Gastroesophageal sphincter (tissue), 4 donors: ENCODE measurements at places on chromosomes 7 and 10. TPM values are rescaled to one million over a fixed set of nuclear protein-coding genes. Genes with fewer than 3 reads are reported as not detected.
A peak's percentile ranks its signal among the peaks of the same experiment; 100 is the strongest.

DNA sequence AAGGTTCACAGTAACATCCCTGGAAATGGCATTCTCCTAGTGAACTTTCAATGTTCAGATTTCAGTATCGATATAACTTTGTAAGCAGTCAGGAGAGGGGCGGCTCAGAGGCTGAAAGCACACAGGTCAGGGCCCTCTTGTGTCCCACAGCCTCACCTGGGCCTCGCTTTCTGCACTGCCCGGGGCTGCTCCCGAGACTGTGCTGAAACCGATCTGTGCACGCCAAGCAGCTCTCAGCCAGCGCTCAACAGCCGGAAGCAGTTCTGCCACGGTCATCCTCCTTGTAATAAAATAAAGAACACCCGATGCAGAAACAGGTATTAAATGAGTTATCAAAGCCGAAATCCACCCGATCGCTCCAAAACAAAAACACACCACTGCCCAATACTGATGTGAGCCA is 106.0 kb downstream of the DIP2C start:
- H3K4me3 ChIP-seq: no peak overlapping the region
- ATAC-seq: no peak
- H3K4me1 ChIP-seq: peaks cover 78% of the 10 kb centered on the region
- no peaks in the 10 kb centered on the region for H3K36me3 ChIP-seq
- H3K27ac ChIP-seq: no peak overlapping the region
- H3K27me3 ChIP-seq: no peaks in the 10 kb centered on the region

SPDYE16 gene
- total RNA-seq: 0.94 TPM

- H3K36me3 ChIP-seq: no peaks in the 10 kb centered on the region
- H3K27ac ChIP-seq: no peak overlapping the region
- no peak overlapping the region for H3K4me3 ChIP-seq
- no peaks in the 10 kb centered on the region for H3K27me3 ChIP-seq
Observed at GRCh38 chr10:74272288-74272687, 121.3 kb downstream of the ADK start.

MBLAC1 gene
- 8.1 TPM for total RNA-seq

GRCh38 chr7:16409777-16410176 is 11.6 kb downstream of the CRPPA start:
- H3K4me1 ChIP-seq: no peaks in the 10 kb centered on the region
- no peak overlapping the region for H3K27ac ChIP-seq
- H3K4me3 ChIP-seq: no peak overlapping the region
- ATAC-seq: no peak
- H3K36me3 ChIP-seq: no peaks in the 10 kb centered on the region
- no peaks in the 10 kb centered on the region for H3K27me3 ChIP-seq

DNA sequence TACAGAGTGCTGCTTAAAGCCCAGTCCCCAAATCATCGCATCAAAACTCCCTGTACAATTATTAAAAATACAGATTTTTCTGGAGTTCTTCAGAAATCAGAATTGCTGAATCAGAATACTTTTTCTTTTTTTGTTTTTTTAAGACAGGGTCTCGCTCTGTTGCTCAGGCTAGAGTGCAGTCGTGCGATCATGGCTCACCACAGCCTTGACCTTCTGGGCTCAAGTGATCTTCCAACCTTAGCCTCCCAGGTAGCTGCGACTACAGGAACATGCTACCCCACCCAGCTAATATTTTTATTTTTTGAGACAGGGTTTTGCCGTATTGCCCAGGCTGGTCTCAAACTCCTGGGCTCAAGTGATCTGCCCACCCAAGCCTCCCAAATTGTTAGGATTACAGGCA is 3.9 kb downstream of the BBIP1 start:
- peaks cover 5% of the 10 kb centered on the region for H3K4me1 ChIP-seq
- no peak for ATAC-seq
- no peak overlapping the region for H3K27ac ChIP-seq
- H3K27me3 ChIP-seq: no peaks in the 10 kb centered on the region

- peaks cover 27% of the 10 kb centered on the region for H3K27me3 ChIP-seq
- H3K36me3 ChIP-seq: no peaks in the 10 kb centered on the region
- peak; percentile 98 for ATAC-seq
- no peak within 1 kb of the TSS for H3K27ac ChIP-seq
- H3K4me1 ChIP-seq: peaks cover 16% of the 10 kb centered on the region
Observed at GRCh38 chr7:48035301-48035966, at the start of gene C7orf57. TSS of gene C7orf57 (plus strand) at chr7:48035543. CDS start at chr7:48036309, 766 bp downstream.

MRLN gene
- not detected for total RNA-seq

BHLHA15 gene
- not detected for total RNA-seq

- ATAC-seq: no peak
- no peaks in the 10 kb centered on the region for H3K36me3 ChIP-seq
- no peaks in the 10 kb centered on the region for H3K4me1 ChIP-seq
- no peaks in the 10 kb centered on the region for H3K27me3 ChIP-seq
Observed at GRCh38 chr7:84914598-84914997, 272.3 kb downstream of the SEMA3D start.

DNA sequence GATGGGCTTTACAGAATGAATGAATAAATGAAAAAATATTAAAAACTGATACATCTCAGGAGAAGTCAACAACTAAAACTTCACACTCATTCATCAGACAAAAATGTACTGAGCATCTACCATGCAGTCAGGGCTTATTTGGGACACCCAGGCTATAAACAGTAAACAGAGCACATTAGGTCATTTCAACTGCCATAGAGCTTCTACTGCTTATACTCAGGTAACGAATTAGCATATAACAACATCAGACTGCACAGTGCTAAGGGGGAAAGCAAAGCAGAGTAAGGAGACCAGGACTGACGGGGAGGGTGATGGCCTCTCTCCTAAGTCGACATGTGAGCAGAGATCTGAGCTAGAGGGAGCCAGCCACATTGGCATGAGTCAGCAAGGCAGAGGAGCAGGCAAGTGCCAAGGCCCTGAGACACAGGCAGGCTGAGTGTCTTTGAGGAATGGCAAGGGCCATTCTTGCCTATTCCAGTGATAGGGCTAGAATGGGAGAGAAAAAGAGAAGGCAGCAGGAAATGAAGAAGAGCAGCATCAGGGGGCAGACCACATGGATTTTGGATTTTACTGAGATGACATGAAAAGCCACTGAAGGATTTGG is 528.9 kb downstream of the PARD3 start:
- no peak overlapping the region for H3K4me3 ChIP-seq
- H3K27me3 ChIP-seq: no peaks in the 10 kb centered on the region
- H3K36me3 ChIP-seq: no peaks in the 10 kb centered on the region
- no peak for ATAC-seq

- H3K4me3 ChIP-seq: no peak overlapping the region
- H3K4me1 ChIP-seq: no peaks in the 10 kb centered on the region
- H3K36me3 ChIP-seq: no peaks in the 10 kb centered on the region
- no peak overlapping the region for H3K27ac ChIP-seq
Observed at GRCh38 chr7:103129702-103130549, 19.0 kb downstream of the NAPEPLD start.

DNA sequence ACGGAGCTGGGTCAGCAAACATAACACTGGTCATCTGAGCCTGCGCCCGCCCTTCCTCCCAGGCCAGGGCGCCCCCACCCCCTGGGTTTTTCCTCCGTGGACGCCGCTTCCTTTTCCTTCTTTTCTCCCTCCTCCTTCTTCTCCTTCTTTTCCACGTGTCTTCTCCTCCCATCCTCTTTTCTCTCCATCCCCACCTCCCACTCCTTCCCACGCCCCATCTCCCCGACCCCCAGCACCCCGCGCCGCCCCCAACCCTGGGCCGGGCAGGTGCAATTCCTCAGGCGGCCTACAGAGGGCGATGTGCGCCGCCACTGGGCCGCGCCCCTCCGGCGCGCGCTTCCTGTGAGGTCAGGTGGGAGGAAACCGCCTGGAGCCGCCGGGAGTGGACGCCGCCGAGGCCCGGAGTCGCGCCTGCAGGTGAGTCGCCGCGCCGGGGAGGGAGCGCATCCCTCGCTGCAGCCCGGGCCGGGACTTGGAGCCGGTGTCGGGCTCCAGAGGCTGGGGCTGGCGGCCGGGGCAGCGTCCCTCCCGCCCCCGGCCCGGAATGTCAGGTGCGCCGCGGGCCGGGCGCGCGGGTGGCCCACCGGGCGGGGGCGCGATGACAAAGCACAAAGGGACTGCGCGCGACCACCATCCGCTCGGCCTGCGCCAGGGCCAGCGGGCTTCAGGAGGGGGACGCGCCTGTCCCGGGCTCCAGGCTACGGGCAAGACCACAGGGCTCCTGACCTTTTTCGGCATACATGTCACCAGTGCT is at the start of gene FAM241B:
FAM241B (plus strand) TSS at position 351 of the 754 bp plus-strand sequence. CDS start 1,497 bp downstream, outside the sequence.
- ATAC-seq: peak; percentile 90
- peak within 1 kb of the TSS; percentile 66 for H3K4me3 ChIP-seq
- H3K27me3 ChIP-seq: no peaks in the 10 kb centered on the region

DNA sequence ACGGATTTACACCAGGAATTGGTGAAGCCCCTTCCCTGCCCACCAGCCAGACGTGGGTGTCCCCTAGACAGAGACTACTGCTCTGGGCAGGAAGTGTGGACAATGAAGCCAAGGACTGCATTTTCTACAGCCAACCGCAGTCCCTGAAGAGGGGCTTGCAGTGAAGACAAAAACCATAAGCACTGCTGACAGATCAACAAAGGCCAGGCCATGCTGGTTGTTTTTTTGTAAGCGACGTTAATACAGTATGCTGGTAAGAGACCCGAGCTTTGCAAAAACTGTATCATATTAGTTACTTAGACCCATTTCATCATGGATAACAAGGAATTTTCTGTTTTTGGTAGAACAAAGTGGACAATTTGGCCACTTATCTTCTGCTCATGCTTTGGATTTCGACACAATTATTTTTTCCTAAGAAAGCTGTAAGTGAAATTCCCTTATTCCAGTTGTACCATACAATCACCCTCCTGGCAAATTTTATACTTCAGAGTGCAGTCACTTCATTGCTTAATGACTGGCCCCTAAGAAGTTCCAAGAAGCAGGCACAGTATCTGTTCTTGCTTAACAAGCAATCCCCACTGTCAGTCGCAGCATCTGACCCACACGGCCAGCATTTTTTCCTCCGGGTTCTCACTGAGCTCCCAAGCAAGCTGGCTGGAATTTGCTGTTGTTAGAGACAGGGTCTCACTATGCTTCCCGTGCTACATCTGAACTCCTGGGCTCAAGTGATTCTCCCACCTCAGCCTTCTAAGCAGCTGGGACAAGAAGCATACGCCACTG is 163.5 kb downstream of the PARD3 start:
- ATAC-seq: peak; percentile 49
- no peaks in the 10 kb centered on the region for H3K27me3 ChIP-seq
- H3K4me3 ChIP-seq: no peak overlapping the region
- H3K4me1 ChIP-seq: no peaks in the 10 kb centered on the region
- H3K36me3 ChIP-seq: no peaks in the 10 kb centered on the region
- no peak overlapping the region for H3K27ac ChIP-seq

GRCh38 chr7:154644366-154644765 is 358.6 kb downstream of the PAXIP1 start:
- ATAC-seq: no peak
- H3K4me3 ChIP-seq: no peak overlapping the region
- H3K4me1 ChIP-seq: no peaks in the 10 kb centered on the region
- H3K27ac ChIP-seq: no peak overlapping the region
- no peaks in the 10 kb centered on the region for H3K36me3 ChIP-seq

GRCh38 chr7:96739609-96740008 is 30.0 kb upstream of the SEM1 start:
- no peak overlapping the region for H3K4me3 ChIP-seq
- no peaks in the 10 kb centered on the region for H3K36me3 ChIP-seq
- no peak for ATAC-seq
- H3K4me1 ChIP-seq: no peaks in the 10 kb centered on the region

GPRIN2 gene
- total RNA-seq: 1.6 TPM

GRCh38 chr7:100397315-100398081 is 24.2 kb downstream of the PILRA start:
- ATAC-seq: no peak
- H3K4me1 ChIP-seq: no peaks in the 10 kb centered on the region
- no peak overlapping the region for H3K27ac ChIP-seq

SPDYE11 gene
- not detected for total RNA-seq

GRCh38 chr7:112421666-112422486 is 28.4 kb upstream of the IFRD1 start:
- peak overlapping the region; percentile 31 for H3K27ac ChIP-seq
- ATAC-seq: no peak
- H3K4me3 ChIP-seq: no peak overlapping the region
- peaks cover 21% of the 10 kb centered on the region for H3K4me1 ChIP-seq

FAM20C gene
- total RNA-seq: 67.2 TPM

NUTM2E gene
- total RNA-seq: not detected

- H3K4me1 ChIP-seq: no peaks in the 10 kb centered on the region
- no peaks in the 10 kb centered on the region for H3K27me3 ChIP-seq
- no peak for ATAC-seq
- no peaks in the 10 kb centered on the region for H3K36me3 ChIP-seq
- H3K4me3 ChIP-seq: peak overlapping the region; percentile 3
- H3K27ac ChIP-seq: no peak overlapping the region
Observed at GRCh38 chr7:42945821-42946626, 13.8 kb downstream of the MRPL32 start.

DNA sequence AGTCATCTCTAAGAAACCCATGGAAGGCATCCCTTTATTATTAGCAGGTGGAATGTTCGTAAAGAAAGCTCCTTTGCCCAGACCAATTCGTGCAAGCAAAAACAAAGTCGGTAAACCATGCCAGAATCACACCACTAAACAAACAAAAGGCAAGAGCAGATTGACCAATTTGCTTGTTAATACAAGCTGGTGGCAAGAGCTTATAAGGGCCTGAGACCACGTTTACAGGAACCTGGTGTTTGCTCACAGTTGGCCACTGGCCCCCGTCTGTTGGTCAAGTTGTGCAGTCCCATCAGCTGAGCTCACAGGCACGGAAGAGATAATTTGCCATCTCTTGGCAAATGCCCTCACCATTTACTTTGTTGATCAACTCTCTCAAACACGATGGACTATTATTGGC is 342.2 kb upstream of the MKI67 start:
- no peaks in the 10 kb centered on the region for H3K4me1 ChIP-seq
- no peak for ATAC-seq
- H3K27ac ChIP-seq: no peak overlapping the region

DNA sequence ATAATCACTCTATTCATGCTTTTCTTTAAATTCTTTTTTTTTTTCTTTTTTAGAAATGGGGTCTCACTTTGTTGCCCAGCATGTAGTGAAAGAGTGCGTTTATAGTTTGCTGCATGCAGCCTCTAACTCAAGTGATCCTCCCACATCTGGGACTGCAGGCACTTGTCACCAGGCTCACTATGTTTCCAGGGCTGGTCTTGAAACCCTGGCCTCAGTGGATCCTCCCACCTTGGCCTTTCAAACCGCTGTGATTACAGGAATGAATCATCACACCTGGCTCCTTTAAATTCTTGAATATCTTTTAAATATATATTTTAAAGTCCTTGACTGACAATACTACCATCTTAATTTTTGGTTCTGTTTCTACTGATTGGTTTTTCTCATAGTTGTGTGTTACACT is 591.6 kb upstream of the KCND2 start:
- no peak overlapping the region for H3K27ac ChIP-seq
- no peaks in the 10 kb centered on the region for H3K27me3 ChIP-seq
- H3K4me1 ChIP-seq: no peaks in the 10 kb centered on the region
- no peak overlapping the region for H3K4me3 ChIP-seq

DNA sequence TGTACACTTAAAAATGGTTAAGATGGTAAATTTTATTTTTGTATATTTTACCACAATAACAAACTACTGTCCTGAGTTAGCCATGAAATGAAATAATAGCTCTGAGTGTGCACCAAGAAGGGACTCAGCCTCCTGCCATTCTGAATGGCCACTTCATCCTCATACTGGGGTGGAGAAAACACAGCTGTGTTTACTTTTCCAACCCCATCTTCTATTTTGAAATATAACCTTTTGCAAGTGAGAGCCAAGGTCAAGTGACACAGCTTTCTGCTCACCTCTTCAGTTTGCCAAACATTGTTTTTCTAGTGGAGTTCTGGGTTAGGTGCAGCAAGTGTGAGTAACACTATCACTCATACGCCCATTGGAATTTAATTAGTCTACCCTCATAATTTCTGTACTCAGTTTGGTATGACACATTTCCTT is 107.4 kb upstream of the GLCCI1 start:
- peak; percentile 69 for ATAC-seq
- H3K36me3 ChIP-seq: no peaks in the 10 kb centered on the region
- H3K27ac ChIP-seq: no peak overlapping the region
- H3K4me3 ChIP-seq: no peak overlapping the region
- H3K27me3 ChIP-seq: no peaks in the 10 kb centered on the region
- H3K4me1 ChIP-seq: no peaks in the 10 kb centered on the region

PALD1 gene
- total RNA-seq: 12.5 TPM

CYP2W1 gene
- total RNA-seq: not detected
